ENCODE measurements at places on chromosomes 12 and 14.

- no peak for DNase-seq
Observed at GRCh38 chr14:104086661-104087461, 1.4 kb downstream of the ASPG start.

DNA sequence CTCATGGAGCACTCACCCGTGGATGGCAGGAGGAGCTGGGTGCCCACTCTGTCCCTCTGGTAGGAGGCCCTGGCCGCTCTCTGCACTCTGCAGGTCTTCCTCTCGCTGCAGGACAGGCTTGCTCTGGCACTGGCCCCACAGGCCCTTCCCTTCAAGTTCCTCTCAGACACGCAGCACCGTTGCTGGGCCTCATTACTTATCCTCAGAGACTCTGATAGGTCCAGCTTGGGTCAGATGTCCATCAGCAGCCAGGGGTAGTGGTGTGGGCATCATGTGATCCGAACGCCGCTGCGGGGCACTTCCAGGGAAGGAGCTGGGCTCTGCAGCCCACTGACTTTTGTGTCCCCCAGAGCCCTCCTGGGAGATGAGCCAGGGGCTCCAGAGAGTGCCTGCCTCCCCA is 11.8 kb downstream of the OTUB2 start:
- no peak for DNase-seq

DNA sequence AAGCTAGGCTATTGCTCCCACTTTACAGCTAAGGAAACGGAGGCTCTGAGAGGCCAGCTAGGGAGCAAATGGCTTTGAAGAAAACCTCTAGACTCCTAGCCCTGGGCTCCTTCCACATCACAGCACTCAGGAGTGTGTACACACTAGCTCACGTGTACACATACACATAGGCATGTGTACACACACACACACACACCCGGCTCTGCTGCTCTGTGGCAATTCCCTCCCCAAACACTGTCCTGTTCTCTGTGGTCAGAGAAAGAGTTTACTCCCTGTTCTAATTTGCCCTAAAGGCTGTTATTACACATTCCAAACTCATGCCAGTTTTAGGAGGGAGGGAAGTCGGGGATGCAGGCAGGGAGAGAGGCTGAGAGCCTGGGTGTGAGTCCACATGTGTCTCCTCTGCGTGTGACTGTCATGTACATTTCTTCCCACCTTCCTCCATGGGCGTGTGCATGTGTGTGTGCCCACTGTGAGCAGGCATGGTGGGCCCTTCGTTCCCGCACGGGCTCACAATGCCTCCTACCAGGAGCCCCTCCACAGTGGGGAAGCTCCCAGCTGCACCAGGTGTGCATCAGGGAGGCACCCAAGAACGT is 14.2 kb downstream of the TRPV4 start:
- DNase-seq, result no peak

- DNase-seq, result no peak
Observed at GRCh38 chr14:68495101-68496039, 297.5 kb downstream of the ZFP36L1 start.

- no peak for DNase-seq
Observed at GRCh38 chr14:91714805-91715204, 17.1 kb downstream of the CATSPERB start.

DNA sequence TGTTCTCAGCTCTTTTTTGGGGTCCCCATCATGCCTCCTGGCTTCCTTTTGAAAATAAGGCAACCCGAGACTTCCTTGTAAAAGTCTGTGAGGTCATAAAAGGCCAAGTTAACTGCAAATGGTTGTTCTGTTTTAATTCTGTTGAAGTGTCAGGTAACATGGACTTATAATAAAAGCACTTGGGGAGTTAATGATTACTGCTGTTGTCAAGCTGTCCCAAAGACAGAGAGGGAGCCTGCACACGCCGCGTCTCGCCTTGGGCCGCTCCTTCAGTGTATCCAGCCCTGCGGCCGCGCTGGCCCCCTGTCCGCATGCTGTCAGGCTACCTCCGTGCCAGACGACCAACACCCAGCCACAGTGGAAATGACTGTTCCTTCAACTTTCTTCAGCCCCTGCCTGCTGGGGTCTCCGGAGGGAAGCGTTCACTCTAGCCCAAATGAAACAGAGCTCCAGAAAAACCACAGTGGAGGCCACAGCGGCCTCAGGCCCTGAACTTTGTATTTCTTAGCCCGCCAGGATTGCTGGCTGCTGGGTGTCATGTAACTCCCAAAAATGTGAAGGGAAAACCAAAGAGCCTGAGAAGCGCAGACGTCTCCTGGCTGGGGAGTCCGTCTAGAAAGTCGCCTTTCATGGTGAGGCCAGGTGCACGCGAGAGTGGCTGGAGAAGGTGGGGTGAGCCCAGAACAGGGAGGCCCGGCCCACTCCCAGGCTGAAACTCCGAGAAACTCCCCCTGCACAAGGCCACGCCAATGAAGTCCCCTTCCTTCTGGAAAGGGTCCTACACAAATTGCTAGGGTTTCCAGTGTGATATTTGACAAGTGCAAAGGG is 189.1 kb downstream of the ZFP36L1 start:
- DNase-seq, result no peak

DNA sequence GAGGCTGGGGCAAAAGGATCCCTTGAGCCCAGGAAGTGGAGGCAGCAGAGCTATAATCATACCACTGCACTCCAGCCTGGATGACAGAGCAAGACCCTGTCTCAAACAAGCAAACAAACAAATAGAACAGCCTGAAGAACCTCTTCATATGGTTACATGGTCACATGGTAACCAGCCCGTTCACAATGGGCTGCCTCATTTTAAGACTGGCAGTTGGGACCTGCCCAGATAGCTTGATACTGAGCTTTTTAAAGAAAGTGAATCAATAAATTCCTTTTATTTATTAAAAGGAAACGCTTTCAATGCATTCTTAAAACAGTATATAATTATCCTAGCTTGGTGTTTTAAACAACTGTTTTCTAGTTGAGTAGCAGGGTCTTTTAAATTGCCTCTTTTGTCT is 10.5 kb downstream of the MLXIP start:
- no peak for DNase-seq

DNA sequence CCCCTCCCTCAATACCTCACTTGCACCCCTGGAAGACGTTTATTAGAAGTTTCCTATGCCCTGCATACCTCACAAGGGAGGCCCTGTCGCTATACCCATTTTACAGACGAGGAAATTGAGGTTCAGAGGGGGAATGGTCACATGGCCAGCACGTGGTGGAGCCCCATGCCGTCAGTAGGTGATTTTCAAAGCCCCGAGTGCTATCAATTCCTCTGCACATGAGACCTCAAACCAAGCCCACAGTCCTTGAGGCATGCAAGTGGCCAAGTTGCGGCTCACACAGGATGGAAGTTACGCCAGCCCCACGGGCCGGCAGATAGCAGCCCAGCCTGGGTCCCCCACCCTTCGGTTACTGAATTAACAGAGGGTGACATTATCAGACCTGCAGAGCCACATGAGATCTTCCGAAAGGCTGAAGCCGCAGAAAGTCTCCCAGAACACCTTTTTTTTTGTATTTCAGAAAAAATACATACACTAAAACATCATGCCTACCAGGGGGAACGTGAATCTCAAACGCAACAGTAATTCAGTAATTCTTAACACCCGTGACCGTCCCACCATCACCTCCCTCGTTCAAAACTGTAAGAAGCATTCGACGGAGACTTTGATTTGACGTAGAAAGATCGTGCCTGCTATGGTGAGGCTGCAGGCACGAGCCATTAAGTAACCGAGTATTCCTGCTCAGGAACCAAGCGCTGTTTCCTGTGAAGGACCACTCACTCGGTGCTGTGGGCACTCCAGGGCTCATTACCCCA is 129.0 kb downstream of the RFLNA start:
- no peak for DNase-seq

- DNase-seq, result peak; percentile 60
Observed at GRCh38 chr12:7130701-7131501, 730 bp downstream of the CLSTN3 start.

- no peak for DNase-seq
Observed at GRCh38 chr12:9404469-9405260, 196.5 kb upstream of the PZP start.

DNA sequence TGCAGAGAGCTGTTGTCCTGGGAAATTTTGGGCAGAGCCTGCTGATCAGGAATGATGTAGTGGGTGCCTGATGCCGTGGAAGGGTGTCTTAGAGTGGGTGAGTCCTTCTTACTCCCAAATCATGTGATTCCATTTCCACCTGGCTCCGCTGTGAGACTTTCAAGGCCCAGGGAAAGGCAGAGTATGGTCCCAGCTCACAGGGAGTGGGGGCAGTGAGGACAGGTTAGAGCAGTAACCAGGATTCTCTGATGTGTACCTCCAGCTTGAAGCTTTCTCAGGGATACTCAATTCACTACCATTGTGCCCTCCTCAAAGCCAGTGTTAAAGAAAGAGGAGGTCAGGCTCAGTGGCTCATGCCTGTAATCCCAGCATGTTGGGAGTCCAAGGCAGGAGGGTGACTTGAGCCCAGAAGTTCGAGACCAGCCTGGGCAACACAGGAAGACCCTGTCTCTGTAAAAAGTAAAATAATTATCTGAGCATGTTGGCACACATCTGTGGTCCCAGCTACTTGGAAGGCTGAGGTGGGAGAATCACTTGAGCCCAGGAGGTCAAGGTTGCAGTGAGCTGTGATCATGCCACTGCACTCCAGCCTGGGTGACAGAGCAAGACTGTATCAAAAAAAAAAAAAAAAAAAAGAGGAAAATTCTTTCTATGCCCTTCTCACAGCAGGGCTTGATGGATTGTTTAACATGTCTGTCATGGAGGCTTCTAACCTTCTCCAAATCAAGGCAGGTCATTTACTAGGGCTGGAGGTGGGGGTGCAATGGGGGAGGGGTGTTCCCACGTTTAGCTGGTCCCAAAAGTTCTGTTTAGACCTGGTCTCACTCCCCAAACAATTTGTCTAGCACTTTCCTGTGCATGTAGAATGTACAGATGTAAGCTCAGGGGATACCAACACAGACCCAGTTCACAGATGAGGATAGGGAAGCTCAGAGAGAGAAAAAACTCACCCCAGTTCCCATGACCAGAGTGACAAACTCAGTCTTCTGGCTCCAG is 12.5 kb upstream of the IQSEC3 start:
- DNase-seq, result no peak

GRCh38 chr14:96364962-96365361 is 1.6 kb downstream of the GSKIP start:
- no peak for DNase-seq

- no peak for DNase-seq
Observed at GRCh38 chr14:74019408-74020137, 424 bp downstream of the BBOF1 start.

Data from activated naive CD4-positive, alpha-beta T cell treated with Interleukin-2 at 50 U/mL for 16 hours (primary cell).